ENCODE measurements at places on chromosomes 16 and 17. TPM values are rescaled to one million over a fixed set of nuclear protein-coding genes. Genes with fewer than 3 reads are reported as not detected.

DNA sequence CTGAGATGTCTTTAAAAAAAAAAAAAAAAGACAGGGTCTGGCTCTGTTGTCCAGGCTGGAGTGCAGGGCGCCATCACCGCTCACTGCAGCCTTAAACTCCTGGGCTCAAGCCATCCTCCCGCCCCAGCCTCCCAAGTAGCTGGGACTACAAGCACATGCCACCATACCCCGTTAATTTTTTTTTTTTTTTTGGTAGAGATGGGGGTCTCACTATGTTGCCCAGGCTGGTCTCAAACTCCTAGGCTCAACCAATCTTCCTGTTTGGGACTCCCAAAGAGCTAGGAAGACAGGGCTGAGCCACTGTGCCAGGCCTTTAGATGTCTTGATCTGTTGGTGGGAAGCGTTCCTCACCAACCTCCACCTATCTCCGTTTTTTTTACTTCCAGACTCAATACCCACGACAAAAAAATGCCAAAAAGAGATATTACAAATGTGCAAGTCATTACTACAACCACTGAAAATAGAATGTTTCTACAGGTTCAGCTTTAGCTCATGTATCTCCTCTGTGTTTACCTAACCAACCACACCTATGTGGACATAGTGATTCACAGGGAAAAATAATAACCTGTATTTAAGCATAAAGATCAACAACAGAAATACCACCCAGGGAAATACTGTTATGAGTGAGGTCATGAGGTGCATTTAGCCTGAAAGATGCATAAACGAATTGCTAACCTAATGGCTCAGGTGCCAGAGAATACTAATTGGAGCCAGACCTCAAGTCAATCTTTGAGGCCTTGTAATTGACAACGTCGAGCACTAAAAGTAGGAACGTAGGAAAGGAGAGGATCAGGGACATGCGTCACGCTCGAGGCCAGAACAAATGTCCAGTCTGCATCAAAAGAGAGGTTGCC lies 22.6 kb downstream of the NACA2 start:
- no peak overlapping the region for H3K4me3 ChIP-seq
- H3K27me3 ChIP-seq: peaks cover 21% of the 10 kb centered on the region
- H3K27ac ChIP-seq: no peak overlapping the region
- H3K36me3 ChIP-seq: no peaks in the 10 kb centered on the region
- no peak for DNase-seq
- H3K4me1 ChIP-seq: no peaks in the 10 kb centered on the region

DNA sequence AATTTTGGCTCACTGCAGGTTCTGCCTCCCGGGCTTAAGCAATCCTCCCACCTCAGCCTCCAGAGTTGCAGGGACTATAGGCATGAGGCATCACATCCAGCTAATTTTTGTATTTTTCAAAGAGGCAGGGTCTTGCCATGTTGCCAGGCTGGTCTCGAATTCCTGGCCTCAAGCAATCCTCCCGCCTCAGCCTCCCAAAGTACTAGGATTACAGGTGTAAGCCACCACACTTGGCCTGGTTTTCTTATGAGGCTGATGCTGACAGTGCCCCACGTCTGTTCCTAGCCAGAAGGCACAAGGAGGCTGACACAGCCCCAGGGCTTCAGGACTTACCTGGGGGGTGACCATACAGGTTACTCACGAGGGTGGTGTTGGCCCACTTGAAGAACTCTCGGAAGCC lies 33.9 kb upstream of the GCSH start:
- H3K36me3 ChIP-seq: no peaks in the 10 kb centered on the region
- no peak for DNase-seq
- H3K27ac ChIP-seq: no peak overlapping the region
- peaks cover 16% of the 10 kb centered on the region for H3K27me3 ChIP-seq
- H3K4me3 ChIP-seq: no peak overlapping the region

DNA sequence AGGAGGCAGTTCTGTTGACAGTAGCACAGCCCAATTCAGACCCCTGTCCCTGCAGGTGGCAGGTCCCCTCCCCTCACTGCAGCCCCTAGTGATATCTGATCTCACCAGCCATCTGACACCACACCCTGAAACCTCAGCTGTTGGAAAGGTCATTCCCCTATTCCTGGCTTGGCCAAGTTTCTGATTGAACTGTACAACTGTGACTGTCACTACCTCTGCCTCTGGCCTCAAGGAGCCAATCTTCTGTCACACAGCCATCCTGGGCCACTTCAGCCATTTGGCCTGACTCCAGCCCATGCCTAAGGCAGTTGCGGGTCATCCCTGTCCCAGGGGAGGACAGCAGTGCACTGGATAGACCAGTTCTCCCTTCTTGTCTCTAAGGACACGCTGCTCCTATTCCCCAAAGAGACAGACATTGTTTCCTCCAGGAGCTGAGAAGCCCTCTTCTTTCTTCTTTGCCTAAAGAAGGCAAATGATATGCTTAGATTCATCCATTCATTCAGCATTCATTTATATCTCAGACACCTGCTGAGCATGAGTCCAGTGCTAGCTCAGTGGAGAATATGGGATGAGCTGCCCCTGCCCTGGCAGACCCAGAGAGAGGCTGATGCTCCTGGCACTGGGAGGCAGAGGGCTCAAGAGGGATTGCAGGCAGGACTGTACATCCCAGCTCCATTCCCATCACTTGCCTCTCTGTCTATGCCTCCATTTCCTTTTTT lies 4.6 kb upstream of the ALDOA start:
- H3K4me3 ChIP-seq: no peak overlapping the region
- H3K27ac ChIP-seq: no peak overlapping the region
- no peaks in the 10 kb centered on the region for H3K27me3 ChIP-seq
- no peak for DNase-seq

GRCh38 chr16:65786916-65787315 lies 579.6 kb upstream of the CDH5 start:
- H3K27me3 ChIP-seq: peaks cover 8% of the 10 kb centered on the region
- DNase-seq: no peak
- peaks cover 2% of the 10 kb centered on the region for H3K4me1 ChIP-seq
- no peak overlapping the region for H3K4me3 ChIP-seq
- H3K27ac ChIP-seq: no peak overlapping the region

GRCh38 chr17:51947160-51947735 lies 211.3 kb downstream of the CA10 start:
- H3K27me3 ChIP-seq: no peaks in the 10 kb centered on the region
- no peaks in the 10 kb centered on the region for H3K4me1 ChIP-seq
- H3K4me3 ChIP-seq: no peak overlapping the region
- no peak for DNase-seq

DNA sequence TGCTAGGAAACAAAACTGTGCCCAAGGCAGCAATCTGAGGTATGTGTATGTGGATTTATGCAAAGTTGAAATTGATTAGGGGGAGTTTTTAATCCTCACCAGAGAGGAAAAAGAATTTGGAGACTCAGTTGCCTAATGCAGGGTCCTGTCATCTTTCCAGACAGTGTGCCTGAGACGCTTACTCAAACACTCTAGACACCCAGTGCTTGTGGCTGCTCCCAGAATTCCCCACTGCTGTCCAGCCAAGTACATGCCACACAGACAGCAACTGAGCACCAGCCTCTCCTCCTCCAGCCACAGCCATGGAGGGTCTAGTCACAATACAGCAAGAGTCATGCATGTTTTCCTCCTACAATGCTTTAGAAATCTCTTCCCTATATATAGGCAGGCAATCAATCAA lies 118.1 kb downstream of the HIC1 start:
- H3K27me3 ChIP-seq: no peaks in the 10 kb centered on the region
- H3K4me1 ChIP-seq: no peaks in the 10 kb centered on the region
- no peak for DNase-seq
- H3K4me3 ChIP-seq: no peak overlapping the region
- no peak overlapping the region for H3K27ac ChIP-seq
- peaks cover 37% of the 10 kb centered on the region for H3K36me3 ChIP-seq

GRCh38 chr16:54545854-54546511 lies 259.4 kb upstream of the IRX3 start:
- no peak overlapping the region for H3K4me3 ChIP-seq
- no peak overlapping the region for H3K27ac ChIP-seq
- H3K4me1 ChIP-seq: no peaks in the 10 kb centered on the region
- no peak for DNase-seq

GRCh38 chr17:37312137-37312923 lies 63.5 kb upstream of the C17orf78 start:
- DNase-seq: no peak
- H3K27ac ChIP-seq: no peak overlapping the region
- no peak overlapping the region for H3K4me3 ChIP-seq
- no peaks in the 10 kb centered on the region for H3K27me3 ChIP-seq
- H3K36me3 ChIP-seq: peaks cover 6% of the 10 kb centered on the region

GRCh38 chr16:70467113-70467512 lies 12.7 kb downstream of the FCSK start:
- DNase-seq: no peak
- H3K4me1 ChIP-seq: no peaks in the 10 kb centered on the region
- no peaks in the 10 kb centered on the region for H3K36me3 ChIP-seq
- H3K27me3 ChIP-seq: no peaks in the 10 kb centered on the region
- no peak overlapping the region for H3K27ac ChIP-seq
- no peak overlapping the region for H3K4me3 ChIP-seq

DNA sequence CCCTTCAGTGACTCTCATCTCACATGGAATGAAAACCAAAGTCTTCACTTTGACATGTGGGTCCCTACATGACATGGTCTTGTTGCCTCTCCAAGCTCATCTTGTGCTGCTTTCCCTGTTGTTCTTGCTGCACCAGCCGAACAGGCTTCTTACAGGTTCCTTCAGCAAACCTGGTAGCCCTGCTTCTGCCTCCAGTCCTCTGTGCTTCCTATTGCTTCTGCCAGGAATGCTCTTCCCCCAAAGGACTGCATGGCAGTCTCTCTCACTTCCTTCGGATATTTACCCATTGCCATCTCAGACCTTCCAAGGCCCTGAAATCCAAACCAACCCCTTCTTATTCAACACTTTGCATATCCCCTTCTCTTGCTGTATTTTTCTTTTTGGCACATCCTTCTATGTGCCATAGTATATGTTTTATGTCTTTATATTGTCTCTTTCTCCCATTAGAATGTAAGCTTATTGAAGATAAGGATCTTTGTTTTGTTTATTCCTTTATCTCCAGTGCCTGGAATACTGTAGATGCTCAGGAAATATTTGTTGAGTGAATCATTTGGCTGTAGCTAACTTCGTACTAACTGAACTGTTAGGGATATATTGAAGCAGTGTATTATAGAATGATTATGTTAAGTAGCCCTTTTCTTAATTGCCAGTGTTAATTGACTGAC lies 57.9 kb upstream of the SLC12A3 start:
- H3K27me3 ChIP-seq: no peaks in the 10 kb centered on the region
- no peak overlapping the region for H3K27ac ChIP-seq
- no peaks in the 10 kb centered on the region for H3K4me1 ChIP-seq
- H3K36me3 ChIP-seq: peaks cover 15% of the 10 kb centered on the region

- H3K36me3 ChIP-seq: no peaks in the 10 kb centered on the region
- peaks cover 2% of the 10 kb centered on the region for H3K27me3 ChIP-seq
- H3K4me3 ChIP-seq: no peak overlapping the region
- H3K27ac ChIP-seq: no peak overlapping the region
- DNase-seq: no peak
- no peaks in the 10 kb centered on the region for H3K4me1 ChIP-seq
These were observed 9.5 kb upstream of the RAB40C start for GRCh38 chr16:580141-580945.

DNA sequence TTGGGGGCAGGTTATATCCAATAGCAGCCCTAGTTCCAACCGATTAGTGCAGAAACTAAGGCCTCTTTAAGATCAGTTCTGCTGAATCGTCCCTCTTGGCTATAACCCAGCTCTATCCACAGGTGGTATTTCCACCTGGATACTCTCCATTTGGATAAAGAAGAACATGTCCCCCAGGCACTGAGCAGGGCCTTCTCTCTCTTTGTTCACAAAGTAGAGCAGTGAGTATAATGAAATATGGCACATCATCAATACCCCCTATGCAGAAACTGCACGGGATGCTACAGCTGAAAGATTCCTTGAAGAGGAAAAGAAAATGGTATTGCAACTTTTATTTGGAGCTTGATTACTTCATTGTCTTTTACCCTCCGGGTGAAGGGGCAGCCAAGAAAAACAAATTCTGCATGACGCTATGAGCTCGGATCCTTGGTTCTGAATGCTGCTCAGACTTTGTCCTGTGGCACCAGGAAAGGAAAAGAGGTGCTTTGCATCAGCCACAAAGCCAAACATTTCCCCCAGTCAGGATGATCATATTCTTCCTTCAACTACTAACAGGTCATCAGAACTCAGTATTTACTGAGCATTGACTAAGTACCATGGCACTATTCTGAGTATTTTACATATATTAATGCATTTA lies 399.7 kb downstream of the NPIPA8 start:
- no peak for DNase-seq
- no peak overlapping the region for H3K27ac ChIP-seq
- H3K4me3 ChIP-seq: no peak overlapping the region
- no peaks in the 10 kb centered on the region for H3K4me1 ChIP-seq
- H3K36me3 ChIP-seq: no peaks in the 10 kb centered on the region

CMTM2 gene
- polyA plus RNA-seq: not detected

USP43 gene
- polyA plus RNA-seq: not detected

TBC1D3D gene
- polyA plus RNA-seq: not detected

IGFALS gene
- polyA plus RNA-seq: not detected

TEX19 gene
- not detected for polyA plus RNA-seq

ACE gene
- not detected for polyA plus RNA-seq

ZNF200 gene
- polyA plus RNA-seq: 9.4 TPM

CDH1 gene
- not detected for polyA plus RNA-seq

All from naive B cell (primary cell).